Stimulated activated CD4-positive, alpha-beta T cell treated with anti-CD3 and anti-CD28 coated beads, Interleukin-4, amount 100 ng/mL, for 24 hours (primary cell): ENCODE measurements at places on chromosomes 12 and 14.
A peak's percentile ranks its signal among the peaks of the same experiment; 100 is the strongest.

GRCh38 chr12:9179781-9180180, 28.4 kb downstream of the PZP start:
- DNase-seq = no peak

GRCh38 chr12:47131011-47131410, 51.3 kb upstream of the AMIGO2 start:
- no peak for DNase-seq

- DNase-seq = no peak
Observed at GRCh38 chr12:90234472-90234871, 525.8 kb upstream of the ATP2B1 start.

GRCh38 chr12:56206452-56207166, 15.1 kb downstream of the RNF41 start:
- DNase-seq = peak; percentile 36

GRCh38 chr12:51036279-51036678, 10.1 kb upstream of the SLC11A2 start:
- DNase-seq = no peak

- no peak for DNase-seq
Observed at GRCh38 chr14:74176400-74176793, 62.9 kb upstream of the VSX2 start.

GRCh38 chr14:79699206-79699605, 512.1 kb downstream of the DIO2 start:
- no peak for DNase-seq

GRCh38 chr14:61290701-61291100, 9.6 kb upstream of the TMEM30B start:
- DNase-seq = no peak

DNA sequence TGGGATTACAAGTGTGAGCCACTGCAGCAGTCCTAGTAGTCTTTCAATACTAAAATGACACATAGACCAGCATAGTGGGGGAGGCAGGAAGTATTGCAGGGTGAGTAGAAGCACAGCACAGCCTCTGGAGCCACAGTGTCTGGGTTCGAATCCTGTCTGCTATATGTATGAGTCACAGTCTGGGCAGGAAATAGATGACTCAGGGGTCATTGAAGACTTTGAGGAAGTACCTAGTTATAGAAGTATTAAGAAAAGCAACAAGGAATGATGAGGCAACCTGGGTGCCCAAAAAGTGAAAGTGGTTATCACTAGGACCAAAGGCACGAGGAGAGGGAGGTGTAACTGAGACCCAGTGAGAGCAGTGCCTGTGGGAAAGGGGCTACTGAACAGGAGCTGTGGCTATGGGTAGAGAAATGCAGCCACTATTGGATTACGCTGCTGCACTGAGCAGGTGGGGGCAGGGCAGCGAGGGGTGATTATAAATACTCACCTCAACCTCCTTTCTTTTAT, 124.0 kb downstream of the PDE3A start:
- peak; percentile 3 for DNase-seq

- no peak for DNase-seq
Observed at GRCh38 chr12:66129934-66130266, 650 bp downstream of the LLPH start.

DNA sequence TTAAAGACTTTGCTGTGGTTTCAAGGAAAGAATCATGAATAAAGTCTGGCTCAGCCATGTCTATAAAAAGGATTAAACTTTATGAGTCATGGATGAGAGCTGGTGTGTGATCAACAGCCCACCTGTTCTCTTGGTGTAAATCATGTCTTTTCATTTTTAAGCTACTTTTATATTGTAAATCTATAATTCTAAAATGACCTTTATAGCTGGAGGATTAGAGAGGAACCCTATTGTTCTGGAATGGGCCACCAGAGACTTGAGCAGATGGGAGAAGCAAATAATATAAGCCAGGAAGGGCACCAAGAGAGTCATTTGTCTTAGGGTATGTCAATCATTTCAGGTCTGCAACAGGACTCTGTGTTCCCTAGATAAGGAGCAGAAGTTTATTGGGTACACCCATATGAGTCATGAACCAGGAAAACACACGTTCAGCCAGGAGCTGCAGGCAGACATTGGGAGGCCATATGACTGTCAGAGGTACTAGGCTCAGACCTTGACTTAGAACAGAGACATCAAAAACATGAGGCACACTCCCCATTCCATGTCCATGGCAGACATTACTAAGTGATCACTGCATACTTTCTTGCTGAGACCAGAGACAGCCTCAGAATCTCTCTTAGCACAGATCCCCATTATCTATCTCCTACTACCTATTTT, 49.3 kb downstream of the NDUFA12 start:
- DNase-seq = no peak

DNA sequence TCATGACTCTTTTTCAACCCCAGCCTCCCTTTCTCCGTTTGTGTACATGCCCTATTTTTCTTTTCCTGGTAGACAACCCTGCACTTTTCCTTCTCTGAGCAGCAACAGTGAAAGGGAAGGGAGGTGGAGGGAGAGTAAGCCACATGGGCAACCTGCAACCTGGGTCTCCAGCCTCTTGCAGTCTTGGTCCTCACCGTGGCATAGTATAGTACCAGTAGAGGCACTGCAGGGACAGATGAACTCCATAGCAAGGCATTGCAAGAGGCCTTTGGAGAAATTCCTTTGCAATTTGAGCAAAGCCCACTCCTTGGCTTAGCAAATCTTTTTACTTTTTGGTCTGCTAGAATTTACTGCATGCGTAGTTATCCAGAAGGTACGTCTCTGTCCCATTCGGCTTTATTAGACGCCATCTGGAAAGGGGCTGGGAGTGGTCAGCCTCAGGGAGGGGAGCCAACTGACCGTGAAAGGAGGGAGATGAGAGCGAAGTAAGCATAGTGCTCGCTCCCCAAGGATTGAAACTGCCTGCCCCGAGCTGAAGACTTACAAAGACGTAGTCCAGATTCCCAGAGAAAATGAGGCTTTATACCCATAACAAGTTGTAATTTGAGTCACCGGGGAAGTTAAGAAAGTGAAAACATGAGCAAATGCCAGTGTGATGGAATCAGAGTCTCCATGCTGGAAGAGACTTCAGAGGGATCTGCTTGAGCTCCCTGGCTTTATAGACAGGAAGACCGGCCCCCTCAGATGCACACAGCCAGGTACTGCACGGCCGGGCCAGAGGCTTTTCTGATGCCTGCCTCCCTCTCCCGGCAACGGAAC, 332.0 kb downstream of the CACNA1C start:
- no peak for DNase-seq
